CD4-positive, alpha-beta T cell (primary cell): ENCODE measurements at places on chromosomes 11 and 22.
A peak's percentile ranks its signal among the peaks of the same experiment; 100 is the strongest.

DNA sequence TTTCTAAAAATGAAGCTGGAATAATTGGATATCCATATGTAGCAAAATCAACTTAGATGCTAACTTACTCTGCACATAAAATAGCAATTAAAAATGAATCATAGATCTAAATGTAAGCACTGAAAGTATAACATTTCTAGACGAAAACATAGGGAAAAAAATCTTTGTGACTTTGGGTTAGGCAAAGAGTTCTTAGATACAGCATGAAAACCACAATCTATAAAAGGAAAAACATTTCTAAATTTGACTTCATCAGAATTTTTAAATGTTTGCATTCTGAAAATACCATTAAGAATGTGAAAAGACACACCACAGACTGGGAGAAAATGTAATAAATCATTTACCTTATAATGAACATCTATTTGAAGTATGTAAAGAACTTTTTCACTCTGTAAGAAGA is 128.8 kb downstream of the APIP start:
- DNase-seq, result no peak

GRCh38 chr22:21972293-21972779 is 10.3 kb downstream of the TOP3B start:
- DNase-seq, result peak; percentile 67

GRCh38 chr11:118126082-118126838 is 26.4 kb downstream of the SCN4B start:
- no peak for DNase-seq

DNA sequence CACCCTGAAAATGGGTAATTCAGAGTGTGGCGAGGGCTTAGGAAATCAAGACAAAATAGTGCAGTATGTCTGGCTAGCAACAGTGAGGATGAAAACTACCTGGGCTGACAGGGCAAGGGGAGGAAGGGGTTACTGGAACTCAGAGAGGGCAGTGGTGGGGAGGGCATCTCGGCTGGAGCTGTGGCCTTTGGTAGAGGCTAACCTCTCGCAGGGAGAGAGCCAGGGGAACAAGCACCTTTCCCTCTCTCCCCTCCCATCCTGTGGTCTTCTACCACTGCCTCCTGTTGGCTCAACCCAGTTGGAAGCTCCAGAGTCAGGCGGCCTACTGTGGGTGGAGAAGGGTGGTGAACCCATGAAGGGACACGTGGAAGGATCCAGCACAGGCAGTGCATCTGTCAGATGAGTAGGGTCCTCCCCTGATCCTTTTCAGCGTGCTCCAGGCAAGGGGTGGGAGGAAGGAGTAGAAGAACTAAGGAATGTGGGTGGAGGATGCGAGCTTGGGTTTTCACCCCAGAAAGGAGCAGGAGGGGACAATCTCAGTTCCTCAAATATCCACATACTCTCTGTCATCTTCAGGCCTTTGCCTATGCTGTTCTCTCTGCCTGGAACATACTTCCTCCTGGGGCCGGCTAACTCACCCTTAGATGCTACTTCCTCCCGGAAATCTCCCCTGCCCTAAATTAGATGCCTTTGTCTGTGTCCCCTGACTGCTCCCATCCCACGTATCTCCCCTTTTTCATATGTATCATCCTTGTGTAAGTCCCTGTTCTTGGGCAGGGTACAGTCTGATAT is 6.2 kb upstream of the KCNE3 start:
- DNase-seq, result no peak

DNA sequence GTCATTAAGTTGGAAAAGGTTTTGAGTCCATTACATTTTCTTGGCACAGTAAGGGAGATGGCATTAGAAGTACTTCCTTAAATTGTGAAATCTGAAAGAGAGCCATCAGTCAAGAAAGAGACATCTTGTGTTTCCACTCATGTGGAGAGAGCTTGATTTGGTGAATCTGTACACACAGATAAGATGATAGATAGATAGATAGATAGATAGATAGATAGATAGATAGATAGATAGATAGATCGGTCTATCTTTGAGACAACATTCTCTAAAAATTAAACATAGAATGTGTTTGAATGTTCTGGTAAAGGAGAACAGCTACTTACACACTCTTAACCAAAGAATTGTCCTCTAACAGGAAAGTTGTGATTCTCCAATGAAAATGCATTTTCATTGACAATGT is 76.2 kb downstream of the TTC17 start:
- DNase-seq, result no peak

- no peak for DNase-seq
These were observed 11.8 kb downstream of the PNPLA5 start for GRCh38 chr22:43879901-43880540.

- DNase-seq, result no peak
These were observed 15.0 kb upstream of the YWHAH start for GRCh38 chr22:31929167-31929930.

- DNase-seq, result no peak
These were observed 165.0 kb downstream of the CHST1 start for GRCh38 chr11:45500451-45500850.

DNA sequence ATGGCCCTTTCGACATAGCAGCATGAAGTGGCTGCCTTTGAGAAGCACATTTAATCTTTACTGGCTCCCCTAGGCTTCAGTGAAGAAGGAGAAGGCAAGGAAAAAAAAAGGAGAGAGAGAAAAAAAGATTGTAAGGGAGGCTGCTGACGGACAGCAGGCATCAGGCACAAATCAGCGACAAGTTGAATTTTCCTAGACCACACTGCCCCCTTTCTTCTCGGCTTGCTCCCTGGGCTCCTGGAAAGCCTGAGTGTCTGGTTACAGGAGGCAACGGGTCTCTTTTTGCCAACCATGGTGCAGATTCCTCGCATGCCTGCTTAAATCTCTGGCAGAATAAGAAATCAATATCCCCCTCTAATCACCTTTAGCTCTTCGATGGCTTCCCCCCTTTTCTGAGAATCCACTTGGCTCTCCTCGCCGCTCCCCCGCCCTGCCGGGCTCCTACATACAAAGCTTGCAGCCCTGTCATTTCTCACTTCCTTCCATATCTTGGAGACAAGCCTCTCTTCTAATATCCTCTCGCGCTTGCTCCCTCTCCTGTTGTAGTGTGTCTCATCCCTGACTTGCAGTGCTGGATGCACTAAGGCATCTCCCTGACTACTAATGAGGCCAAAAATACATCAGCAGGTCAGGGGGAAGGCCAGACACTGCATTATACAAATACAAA is 14.3 kb downstream of the BLID start:
- no peak for DNase-seq

DNA sequence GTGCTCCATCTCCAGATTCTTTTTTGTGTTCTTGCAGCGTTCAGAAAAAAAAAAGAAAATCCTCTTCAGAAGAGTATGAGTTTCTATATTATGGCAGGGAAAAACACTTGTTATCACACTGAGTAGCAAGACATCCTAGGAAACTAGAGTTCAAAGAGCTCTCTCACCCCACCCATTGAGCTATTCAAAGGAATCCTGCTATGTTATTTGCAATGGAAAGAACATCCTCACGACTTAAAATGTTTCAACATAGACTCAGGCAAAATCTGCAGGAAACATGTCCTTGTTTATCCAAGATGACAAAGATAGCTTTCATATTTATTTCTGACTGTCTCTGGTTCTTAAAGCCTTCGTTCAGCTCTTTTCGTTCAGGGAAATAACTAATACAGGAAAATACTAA is 331.6 kb upstream of the ANO5 start:
- DNase-seq, result no peak

DNA sequence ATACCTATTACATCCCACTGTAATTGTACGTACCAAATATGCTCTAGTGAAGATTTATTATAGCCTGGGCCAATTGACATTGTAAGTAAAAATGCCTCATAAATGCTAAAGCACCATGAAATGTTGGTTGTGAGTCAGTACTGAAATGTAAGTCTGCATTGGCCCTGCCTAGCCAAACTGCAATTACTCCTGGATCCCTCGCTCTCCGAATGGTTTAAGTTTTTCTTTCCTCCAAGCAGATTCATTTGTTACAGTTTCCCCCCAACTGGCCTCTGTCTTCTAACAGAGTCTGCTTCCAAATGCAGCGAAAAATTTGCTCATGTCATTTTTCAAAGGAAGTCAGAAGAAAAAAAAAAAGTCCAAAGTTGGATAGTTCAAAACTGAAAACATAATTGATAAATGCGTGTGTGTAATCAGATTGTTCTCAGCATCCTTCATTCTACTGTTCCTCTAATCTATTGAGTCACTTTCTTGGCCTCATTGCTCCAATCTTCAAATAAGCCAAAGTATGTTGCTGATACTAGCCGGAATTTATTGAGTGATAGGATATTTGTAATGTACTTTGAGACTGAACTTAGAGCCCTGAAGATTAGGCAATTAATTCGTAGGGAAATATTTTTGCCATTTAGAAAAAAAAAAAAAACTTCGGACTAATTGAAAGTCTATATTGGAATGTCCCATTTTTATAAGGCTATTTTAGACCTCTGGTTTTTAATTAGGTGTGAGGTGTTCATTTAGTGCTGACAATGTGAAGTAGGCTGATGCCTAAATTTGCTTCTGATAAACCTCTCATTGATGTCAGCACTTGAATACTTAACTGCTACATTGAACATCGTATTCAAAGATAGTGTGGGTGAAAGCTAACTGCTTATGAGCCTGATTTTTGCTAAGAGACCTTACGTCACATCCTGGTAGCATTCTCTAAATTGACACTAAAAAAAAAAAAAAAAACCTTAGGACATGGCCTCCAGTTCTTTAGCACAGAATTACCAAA is 93.4 kb downstream of the WT1 start:
- no peak for DNase-seq

GRCh38 chr11:112942966-112943643 is 18.1 kb upstream of the NCAM1 start:
- DNase-seq, result no peak
